ENCODE measurements at places on chromosomes 2 and 18. TPM values are rescaled to one million over a fixed set of nuclear protein-coding genes. Genes with fewer than 3 reads are reported as not detected.

DNA sequence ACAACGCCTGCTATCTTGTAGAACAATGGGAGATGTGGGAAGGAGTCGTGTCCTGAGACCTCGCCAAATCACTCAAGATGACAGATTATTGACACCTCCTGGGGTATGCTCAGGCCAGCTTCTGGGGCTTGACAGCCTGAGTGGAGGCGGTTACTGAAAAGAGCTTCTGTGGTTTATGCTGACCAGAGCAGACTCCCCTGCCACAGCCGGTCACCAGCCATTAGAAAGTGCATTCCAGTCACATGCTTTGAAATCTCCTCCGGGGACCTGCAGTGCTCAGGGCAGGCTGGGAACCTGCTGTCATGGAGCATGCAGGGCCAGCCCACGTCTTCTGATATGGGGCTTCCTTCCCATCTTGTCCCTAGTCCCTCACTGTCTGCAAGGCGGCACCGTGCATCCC is 215.9 kb downstream of the SEPTIN10 start:
- no peak for DNase-seq

DNA sequence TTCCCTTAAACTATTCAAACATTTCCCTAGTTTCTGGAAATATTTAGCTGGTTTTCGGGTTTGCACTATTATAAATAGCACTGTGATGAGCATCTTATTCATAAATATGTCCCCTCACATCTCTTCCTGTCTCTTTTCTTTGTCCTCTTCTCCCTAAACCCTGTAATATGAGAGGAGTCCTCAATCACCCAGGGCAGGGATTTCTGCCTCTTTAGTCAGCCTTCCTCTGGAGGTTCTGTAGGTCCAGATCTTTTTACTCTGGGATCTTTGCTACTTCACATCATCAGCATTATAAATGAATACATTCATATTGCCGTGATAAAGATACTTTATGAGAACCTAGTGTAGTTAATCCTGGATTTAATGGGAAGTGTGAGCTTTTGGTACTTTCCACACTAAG is 87.9 kb upstream of the TTN start:
- DNase-seq = no peak

- no peak for DNase-seq
Observed at GRCh38 chr2:46067501-46068305, 229.5 kb upstream of the EPAS1 start.

TFPI gene
- total RNA-seq = 52.1 TPM

- DNase-seq = no peak
Observed at GRCh38 chr2:143905587-143905986, 614.3 kb downstream of the ZEB2 start.

DNA sequence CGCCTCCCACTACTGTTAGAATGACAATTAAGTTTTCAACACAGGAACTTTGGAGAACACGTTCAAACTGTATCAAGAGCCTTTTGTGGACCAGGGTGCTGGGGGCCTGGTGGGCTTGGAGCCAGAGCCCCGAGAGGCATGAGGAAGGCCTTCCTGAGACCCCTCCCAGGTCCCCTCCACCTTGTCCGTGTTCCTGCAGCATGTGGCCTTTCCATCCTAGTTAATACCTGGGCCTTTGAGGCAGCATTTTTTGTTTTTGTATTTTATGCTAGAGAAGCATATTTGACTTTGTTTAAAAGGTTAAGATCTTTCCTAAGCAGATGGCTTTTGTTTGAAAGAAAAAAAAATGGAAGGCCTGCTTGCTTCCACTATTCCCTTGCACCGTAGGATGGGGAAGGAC is 68.0 kb downstream of the INPP4A start:
- no peak for DNase-seq

DNA sequence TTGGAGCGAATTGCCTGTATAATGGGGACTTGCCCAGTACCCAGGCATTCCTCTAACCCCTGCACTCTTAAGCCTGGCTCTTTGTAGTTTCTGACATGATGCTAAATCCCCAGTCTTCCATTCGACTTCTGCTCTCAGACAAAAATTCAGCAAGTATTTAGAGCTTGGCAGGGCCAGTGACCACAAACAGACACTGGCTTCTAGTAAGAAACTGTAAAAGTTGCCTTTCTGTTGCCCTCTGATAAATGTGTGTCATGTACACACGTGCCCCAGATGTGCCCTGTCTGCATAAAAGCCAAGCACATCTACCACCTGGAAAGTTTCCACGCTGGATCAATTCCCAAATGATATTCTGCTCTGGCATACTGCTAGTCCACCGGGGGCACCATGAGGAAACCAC is 18.0 kb downstream of the PAX3 start:
- DNase-seq = no peak

DNA sequence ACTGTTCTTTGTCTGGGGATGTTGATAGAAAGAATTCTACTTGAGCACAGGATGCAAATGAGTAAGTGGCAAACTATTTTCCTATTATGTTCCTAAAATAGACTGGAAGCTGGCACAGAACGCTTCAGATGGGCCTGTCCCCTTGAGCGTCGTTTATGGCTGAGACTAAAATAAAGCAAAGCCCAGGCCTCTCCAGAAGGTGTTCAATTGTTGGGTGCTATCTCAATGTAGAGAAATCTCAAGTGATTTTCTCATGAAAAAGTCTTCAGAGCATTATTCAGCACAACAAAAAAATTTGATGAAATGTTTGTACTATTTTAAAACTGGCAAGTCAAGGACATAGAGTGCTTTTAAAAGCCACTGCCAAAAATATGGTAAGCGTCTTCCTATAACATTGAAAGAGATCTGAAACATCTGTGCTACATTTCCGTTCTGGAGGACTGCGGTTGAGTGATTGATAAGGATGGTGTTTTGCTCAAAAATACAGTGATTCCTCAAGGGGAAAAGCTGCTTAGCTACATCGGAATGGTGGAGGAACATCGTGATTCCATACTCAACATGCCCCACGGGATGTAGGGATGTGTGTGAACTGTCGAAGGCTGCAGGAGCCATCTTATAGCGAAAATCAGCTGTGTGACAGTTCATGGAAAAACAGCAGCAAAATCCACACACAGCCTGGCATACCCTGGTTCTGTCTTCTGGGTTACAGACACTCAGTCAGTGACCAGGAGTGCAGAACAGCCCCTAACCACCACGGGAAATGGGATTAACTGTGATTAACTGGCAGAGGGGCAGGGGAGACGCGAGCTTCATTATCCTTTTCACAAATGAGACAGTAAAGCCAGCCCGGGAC is 10.4 kb upstream of the LRRFIP1 start:
- peak; percentile 85 for DNase-seq

DNA sequence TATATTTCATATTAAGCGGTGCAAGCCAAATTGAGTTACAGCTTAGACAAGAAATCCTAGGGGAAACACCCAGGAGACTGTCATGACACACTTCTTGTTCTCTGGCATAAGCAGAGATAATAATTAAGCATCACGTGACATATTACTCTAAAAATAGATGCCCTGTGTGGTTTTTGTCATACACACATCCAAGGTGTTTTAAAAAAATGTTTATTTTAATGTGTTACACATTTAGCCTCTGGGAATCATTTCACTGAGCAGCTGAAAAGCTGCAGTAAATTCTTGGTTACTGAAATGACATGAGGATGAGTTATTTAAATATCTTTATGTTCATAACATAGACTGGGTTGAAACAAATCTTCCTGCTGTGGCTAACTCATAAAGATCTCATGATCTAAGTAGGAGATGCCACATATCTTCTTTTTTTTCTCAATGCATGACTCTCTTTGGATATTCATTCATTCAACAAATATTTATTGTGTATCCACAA is 38.0 kb upstream of the ERMN start:
- DNase-seq = peak; percentile 3

DNA sequence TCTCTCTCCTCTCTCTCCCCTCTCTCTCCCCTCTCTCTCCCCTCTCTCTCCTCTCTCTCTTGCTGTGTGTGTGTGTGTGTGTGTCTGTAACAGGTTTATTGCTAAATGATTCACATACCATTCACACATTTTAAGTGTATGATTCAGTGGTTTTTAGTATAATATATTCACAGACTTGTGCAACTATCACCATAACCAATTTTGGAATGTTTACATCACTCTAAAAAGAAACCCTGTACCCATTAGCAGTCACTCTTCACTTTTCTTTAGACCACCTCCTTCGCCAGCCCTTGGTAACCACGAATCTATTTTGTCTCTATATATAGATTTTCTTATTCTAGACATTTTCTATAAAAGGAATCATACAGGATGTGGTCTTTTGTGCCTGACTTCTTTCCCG is 11.4 kb downstream of the THNSL2 start:
- DNase-seq = no peak

DNA sequence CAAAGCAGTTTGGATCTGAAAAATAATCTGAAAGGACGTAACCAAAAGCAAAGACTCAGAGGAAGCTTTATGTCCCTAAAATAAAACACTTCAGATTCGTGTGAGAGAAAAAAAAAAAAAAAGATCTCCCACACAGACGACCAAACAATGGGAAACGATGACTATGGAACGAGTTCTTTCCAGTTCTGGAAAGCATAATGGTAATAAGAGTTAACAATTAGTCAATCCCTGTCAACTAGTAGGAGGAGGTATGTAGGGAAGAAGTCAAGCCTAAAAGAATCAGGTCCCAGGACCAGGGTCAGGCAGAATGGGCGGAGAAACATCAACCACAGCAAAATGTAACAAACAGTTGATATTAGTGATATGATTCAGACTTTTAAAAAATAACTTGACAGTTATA is 170.3 kb upstream of the SETBP1 start:
- no peak for DNase-seq

IL1B gene
- total RNA-seq = 0.21 TPM

GRCh38 chr2:240507060-240507777 is 50.6 kb downstream of the ANKMY1 start:
- no peak for DNase-seq
